ENCODE measurements at places on chromosomes 2 and 18. TPM values are rescaled to one million over a fixed set of nuclear protein-coding genes. Genes with fewer than 3 reads are reported as not detected.

The GEN1 gene
- 11.9 TPM for total RNA-seq

The SP140 gene
- total RNA-seq, result 0.49 TPM

The MRO gene
- total RNA-seq, result 1.3 TPM

The MC4R gene
- total RNA-seq, result 1.2 TPM
